ENCODE measurements at places on chromosomes 5 and 9.

GRCh38 chr5:1421521-1422341 lies 23.5 kb downstream of the SLC6A3 start:
- no peak for DNase-seq

DNA sequence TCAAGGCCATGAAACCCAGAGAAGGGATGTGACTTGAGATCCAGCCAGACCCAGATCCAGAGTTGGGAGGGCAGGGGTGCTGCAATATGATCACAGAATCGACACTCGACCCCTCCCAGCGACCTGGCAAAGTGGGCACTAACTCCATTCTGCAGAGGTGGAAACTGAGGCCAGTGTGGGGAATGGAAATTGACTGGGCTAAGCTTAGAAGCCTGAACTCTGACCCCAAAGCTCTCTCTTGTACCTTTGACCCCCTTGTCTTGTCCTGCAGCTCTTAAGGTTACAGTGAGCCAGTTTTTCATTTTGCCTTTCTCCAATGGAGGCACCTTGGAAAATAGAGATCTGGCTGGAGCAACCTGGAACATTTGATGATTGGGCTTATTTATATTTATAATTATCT lies 14.5 kb upstream of the ERGIC1 start:
- no peak for DNase-seq

GRCh38 chr9:109602987-109603386 lies 104.9 kb upstream of the PTPN3 start:
- no peak for DNase-seq

- DNase-seq, result no peak
These were observed 167.5 kb upstream of the DMRT1 start for GRCh38 chr9:673966-674526.

- no peak for DNase-seq
These were observed 83.9 kb downstream of the PTPN3 start for GRCh38 chr9:109414125-109414785.

GRCh38 chr9:21414220-21414940 lies 5.5 kb downstream of the IFNA8 start:
- no peak for DNase-seq
